ENCODE measurements at places on chromosomes 2 and 18.

GRCh38 chr18:857986-858385, 45.9 kb upstream of the YES1 start:
- no peak for DNase-seq

GRCh38 chr2:23546913-23547312, 161.9 kb downstream of the KLHL29 start:
- no peak for DNase-seq

DNA sequence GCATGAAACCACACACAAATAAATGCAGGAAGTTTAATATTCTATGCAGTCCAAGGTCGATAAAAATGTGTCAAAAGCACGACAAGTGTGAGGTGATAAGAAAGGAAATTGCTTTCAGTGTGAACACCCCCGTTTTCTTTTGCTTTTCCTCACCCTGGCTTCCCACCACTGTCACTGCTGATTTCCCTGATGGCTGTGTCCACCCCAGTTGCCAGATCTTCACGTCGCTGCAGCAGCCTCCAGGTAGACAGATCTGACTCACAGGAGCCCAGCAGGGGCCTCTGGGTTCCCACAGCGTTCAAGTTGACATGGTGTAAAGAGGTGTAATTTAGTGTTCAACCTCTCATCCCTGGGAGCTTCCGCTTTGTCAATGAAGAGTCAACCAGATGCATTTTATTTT, 128.0 kb upstream of the TACR1 start:
- no peak for DNase-seq

GRCh38 chr2:30336084-30336483, 104.8 kb downstream of the LBH start:
- no peak for DNase-seq

DNA sequence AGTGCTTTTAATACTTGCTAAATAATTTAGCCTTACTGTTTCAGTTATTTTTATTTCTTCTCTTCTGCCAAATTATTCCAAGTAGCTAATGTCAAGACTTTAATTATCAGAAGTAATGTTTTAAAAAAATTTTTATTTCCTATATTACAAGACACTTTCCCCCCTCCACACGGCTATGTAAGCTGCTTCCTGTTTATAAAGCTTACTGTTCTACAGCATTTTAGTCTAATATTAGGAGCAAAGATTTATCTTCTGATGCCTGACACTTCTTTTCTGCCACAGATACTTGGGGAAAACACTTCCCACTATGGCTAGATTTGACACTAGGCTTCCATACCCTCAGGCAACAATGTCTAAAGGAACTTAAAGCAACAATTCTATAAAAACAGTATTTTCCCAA, 62.3 kb downstream of the ROCK1 start:
- DNase-seq: no peak

DNA sequence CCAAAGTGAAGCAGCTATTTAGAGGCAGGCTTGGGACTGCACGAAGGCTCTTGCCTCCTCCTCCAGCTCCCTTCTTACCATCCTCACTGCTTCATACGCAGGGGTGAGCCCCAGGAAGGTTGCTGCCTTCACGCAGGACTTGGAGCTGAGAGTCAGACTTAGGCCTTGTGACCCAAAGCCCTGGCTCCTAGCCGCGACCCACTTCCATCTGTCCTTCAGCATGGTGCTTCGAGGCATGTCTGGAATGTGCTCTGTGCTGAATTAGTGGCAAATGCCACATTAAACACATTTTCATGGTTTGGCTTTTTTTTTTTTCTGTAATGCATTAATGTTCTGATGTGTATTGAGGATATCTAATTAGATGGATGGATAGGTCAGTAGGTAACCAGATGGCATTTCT, 37.5 kb downstream of the ITGB1BP1 start:
- no peak for DNase-seq

GRCh38 chr18:5518899-5519371, 24.9 kb downstream of the EPB41L3 start:
- DNase-seq: no peak

GRCh38 chr2:155209696-155210450, 511.4 kb downstream of the KCNJ3 start:
- no peak for DNase-seq

GRCh38 chr2:40859617-40860016, 407.7 kb upstream of the SLC8A1 start:
- DNase-seq: no peak

DNA sequence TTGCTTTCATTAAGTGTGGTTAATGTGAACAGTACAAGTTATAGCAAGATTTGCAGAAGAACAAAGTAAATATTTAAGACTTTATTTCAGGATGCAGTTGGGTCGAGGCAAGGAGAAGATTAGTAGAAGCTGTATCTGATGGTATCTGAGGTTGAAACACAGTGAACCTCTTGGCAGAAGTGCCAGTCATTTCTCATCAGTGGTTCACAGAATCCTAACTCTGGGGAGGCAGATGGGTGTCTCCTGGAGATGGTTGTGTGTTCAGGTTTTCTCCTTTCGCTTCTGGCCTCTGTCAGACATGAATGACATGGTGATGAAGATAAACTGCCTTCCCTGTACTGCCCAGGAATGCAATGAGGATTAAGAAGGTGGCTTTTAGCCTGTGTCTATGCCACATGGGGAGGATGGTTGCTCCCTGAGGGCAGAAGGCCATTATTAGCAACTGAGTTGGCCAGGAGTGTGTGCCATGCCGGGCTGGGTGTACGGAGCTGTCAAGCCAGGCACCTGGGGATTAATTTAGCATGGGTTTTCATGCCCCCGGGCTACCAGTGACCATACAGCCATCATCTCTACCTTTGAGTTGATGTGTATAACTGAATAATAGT, 28.0 kb downstream of the MGAT5 start:
- DNase-seq: no peak

DNA sequence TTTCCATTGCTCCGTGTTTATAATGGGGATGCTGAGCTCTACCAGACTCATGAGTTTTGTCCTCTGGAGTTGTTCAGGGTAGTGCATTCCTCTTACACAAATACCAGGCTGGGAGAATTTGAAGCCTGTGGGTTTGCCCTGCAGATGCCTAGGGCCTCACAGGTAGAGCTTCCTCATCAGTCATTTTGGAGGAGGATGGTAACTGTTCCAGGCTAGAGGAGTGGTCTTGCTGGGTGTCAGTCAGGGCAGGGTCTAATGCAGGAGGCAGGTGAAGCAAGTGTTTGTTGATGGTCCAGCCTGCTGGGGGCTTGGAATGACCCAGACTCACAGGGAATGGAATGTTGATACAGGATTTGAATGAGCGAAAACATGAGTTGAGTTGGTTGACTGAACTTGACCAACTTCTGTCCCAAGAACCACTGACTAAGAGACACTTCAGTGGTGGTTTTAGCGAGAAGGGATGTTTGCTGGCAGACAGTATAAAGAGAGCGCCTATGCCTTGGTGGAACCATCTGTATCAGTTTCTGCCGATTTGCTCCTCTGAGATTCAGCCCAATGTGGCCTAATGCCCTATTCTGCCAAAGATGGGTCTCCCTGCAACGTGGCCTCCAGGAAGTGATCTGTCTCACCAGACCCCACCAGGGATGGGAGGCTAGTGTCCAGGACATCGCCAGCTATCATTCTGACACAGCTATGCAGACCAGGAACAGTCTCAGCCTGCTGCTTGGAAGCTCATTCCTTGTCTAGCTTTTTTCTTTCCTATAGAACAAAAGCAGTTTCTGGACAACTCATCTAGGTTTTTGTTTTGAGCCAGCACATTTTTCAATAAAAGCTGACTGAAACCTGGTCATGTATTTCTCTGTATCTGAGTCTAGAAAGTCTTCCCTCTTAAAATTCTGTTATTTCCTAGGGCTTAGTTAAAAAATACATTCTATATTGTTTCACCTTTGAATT, 9.3 kb downstream of the IL1R2 start:
- DNase-seq: no peak

- no peak for DNase-seq
These were observed 10.6 kb downstream of the SCG2 start for GRCh38 chr2:223591596-223591995.

DNA sequence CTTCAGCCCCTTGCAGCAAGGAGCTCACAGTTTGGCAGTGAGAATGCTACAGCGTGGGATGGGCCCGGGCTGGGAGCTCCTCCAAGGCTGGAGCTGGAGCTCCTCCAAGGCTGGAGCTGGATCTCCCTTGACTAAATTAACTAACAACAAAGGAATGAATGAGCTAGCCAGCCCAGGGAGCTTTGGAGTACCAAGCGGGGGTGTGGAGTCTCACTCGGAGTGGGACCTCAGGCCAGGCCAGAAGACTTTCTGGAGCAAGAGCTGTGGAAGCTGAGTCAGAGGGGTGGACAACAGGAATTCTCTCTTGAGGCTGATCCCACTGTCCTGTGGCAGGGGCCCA, 244.7 kb upstream of the HS6ST1 start:
- no peak for DNase-seq

GRCh38 chr2:43605079-43605655, 9.3 kb upstream of the THADA start:
- no peak for DNase-seq

DNA sequence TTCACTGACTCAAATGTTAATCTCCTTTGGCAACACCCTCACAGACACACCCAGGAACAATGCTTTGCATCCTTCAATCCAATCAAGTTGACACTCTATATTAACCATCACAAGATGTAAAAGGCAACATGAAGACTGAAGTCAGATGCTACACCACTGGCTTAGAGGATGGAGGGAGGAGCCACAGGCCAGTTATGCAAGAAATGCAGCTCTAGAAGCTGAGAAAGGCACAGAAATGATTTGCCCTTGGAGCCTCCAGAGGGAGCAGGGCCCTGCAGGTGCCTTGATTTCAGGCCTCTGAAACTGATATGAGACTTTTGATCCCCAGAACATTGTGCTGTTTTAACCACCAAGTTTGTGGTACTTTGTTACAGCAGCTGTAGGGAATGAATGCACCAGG, 276.3 kb downstream of the KCNS3 start:
- DNase-seq: no peak

Data from activated CD8-positive, alpha-beta memory T cell treated with anti-CD3 and anti-CD28 coated beads for 1 hour (primary cell).